Hematopoietic multipotent progenitor cell treated with erythropoietin and hydrocortisone succinate and interleukin-3 and kit ligand, for 8 days (in vitro differentiated cells): ENCODE measurements at places on chromosomes 4 and X.

GRCh38 chrX:18753631-18754030, 46.2 kb downstream of the PPEF1 start:
- no peak for DNase-seq

- DNase-seq, result peak; percentile 1
Observed at GRCh38 chrX:140664939-140665338, 44.6 kb upstream of the LINC00632 start.

GRCh38 chr4:145541346-145541745, 59.7 kb downstream of the SMAD1 start:
- no peak for DNase-seq

DNA sequence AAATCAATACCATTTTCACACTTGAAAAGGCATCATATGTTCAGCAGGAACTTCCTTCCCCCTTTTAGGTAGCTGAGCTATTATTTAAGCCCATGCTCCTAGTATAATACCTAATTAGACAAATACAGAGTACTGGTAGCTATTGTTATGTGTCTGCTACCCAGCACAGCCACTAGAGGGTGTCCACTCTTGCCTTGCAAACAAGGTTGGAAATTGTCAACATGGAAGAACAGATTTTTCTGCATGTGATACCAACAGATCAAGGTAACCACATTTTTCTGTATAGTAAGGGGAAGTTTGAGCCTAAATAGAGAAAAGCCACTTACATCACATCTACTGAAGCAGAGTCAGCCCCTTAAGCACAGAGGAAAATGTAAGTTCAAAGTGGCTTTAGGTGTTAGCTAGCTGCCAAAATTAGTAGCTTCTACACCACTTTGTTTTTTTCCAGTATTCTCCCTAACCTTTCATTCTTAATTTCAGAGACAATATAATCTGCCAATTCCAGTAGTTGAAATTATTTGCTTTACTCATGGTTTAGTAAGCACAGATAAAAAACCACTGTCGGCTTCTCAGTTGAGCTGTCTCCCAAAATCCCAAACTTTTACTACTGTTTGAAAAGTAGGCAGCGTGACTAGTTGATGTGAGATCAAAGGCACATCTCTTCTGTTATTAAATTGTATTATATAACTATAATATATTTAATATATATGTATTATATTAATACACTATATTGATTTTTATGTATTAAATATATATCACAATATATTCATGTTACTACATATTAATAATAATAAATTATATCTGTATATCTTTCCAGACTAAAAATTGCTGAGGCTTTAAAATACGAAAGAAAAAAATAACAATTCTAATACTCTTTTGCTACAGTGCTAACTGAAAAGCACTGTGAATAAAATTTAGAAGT, 38.2 kb downstream of the EDNRA start:
- DNase-seq, result peak; percentile 58

DNA sequence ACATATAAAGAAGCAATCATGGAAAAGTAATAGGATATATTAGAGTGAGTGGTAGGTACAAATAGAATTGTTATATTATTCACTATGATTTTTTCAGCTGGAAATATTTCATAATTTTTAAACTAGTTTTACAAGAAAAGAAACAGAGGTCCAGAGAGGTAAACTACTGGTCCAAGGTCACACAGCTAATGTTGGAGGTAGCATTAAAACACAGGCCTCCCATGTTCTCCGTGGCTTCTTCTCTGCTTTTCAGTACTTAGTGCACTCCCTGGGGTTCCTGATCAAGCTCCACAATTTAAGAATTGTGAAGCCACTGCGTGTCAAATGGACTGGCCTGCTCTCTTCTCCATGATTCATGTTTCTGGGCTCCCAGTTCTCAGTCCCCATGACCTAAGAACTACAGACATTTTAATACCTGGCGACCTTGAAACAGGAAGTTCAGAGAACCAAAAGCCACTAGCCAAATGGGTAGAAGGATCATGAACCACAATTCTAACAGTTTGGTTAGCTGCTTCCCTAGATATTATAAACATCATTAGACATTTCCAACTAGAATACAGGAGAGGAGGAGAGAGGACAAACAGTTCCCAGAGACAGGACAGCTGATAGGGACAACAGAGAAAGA, 172.0 kb upstream of the KLF3 start:
- no peak for DNase-seq

- DNase-seq, result no peak
Observed at GRCh38 chr4:1644891-1645657, 39.0 kb downstream of the FAM53A start.

DNA sequence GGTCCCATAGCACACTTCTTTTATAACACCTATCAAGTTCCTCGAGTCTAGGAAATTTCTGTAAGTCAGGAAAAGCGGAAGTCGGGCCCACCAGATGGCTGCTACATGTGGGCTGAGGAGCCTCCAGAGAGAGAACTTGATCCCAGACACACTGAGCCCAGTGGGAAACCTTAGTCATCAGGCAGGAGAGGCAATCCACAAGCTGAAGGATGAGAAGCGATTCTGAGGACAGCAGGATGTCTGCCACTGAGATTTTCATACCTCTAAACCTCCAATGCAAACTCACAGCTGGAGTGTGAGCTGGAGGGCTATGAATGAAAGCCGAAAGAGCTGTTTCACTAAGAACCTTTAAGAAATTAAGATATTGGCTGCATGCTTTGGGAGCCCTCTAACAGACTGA, 52.6 kb upstream of the PDHA1 start:
- no peak for DNase-seq

DNA sequence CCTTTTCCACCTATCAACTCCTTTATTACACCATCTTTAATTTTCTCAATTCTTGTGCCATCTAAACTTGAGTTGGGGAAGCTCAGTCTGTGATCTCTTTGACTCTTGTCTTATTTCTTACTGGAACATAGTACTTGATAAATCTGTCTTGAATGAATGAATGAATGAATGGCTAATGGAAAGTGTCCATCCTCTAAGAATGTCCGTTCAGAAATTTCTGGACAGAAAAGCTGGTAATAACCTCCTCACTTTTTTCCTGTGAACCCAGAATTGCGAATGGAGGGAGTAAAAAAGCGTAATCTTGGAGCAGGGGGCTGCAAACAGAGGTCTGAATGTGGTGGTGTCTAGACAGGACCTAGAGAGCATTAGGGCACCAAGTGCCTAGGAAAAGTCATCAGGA, 9.4 kb upstream of the CLTRN start:
- DNase-seq, result no peak

DNA sequence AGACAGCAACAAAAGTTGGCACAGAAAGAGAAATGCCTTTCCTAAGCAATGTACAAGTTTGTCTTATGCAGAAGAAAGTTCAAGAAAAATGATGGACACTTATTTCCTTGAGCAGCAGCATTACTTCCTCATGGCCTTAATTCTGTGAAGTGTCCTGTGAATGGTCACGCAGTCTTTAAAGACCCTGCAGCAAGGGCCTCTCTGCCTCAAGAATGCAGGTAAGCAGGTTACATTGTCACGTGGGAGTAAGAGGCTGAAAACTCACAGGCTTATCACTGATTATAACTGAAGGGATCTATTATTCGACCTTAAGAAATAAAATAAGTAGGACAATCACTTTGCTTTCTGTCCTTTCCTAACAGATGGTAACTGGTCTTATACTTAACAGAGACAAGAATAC, 109.1 kb downstream of the ATP8A1 start:
- DNase-seq, result no peak

GRCh38 chr4:37073226-37073840, 171.2 kb upstream of the NWD2 start:
- no peak for DNase-seq

GRCh38 chr4:12122316-12122715, 693.6 kb upstream of the HS3ST1 start:
- no peak for DNase-seq

DNA sequence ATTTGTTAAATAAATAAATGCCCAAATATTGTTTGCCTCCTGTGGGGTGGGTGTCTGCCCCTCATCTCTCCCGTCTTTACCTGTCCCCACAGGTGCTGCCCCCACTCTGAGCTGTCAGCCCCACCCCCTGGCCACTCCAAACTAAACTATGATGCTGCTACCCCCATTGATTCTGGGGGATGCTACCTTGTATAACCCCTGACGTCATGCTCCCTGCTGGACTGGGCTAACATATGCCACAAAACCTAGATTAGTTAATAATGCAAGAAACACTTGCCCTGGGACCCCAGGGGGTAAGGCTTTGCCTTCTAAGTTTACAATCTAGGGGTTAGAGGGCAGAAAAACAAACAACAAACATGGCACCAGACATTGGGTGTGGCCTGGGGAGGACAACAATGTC, 58.6 kb downstream of the MSX1 start:
- no peak for DNase-seq

DNA sequence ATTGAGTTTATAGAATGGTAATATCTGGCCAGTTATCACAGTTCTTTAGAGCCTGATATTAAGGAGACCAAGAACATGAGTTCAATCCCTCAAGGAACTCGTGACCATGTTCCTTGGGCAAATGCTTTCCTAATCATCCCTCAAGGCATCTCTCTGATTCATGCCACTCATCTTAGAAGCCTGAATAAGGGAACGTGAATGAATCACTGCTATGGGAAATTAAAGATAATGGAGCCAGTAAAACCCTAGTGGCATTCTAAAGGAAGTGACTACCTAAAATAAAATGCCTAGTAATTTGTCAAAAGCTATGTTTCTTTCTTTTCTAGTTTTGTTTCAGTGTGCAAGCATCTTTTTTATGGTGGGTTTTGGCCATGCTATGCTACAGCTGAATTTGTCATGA, 1161.3 kb downstream of the C4orf33 start:
- DNase-seq, result no peak

DNA sequence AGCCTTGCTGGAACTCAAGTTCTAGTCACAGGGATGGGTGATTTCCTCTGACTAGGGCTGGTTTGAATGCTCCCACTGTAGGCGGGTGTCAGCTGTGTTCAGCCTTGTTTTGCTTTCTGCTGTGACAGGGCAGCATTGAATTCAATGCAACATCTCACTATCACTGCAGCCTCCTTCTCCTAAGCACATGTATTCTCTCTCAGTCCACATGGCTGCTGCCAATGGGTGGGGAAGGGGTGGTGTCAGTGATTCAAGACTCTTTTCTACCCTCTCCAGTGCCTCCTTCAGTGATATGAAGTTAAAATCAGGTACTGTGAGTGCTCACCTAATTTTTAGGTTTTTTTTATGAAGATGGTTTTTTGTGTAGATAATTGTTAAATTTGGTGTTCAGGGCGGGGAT, 46.3 kb downstream of the COL4A5 start:
- DNase-seq, result no peak

DNA sequence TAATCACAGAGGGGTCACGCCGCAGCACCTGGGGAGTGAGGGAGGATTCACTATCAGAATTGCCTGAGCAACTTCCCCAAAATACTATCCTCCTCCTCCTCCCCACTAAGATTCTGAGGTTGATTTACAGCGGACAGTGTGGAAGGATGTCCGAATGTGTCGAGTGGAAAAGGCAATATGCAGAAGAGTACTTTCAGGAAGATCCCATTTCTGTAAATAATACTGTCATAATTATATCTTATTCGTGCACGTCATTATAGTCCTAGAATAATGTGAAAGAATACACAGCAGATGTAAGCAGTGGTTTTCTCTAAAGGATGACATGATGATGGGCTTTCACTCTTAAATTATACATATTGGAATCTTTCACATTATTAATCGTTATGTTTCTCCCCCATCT, 149.8 kb upstream of the NOCT start:
- DNase-seq, result no peak

GRCh38 chr4:86840858-86841257, 8.3 kb downstream of the SLC10A6 start:
- DNase-seq, result no peak

DNA sequence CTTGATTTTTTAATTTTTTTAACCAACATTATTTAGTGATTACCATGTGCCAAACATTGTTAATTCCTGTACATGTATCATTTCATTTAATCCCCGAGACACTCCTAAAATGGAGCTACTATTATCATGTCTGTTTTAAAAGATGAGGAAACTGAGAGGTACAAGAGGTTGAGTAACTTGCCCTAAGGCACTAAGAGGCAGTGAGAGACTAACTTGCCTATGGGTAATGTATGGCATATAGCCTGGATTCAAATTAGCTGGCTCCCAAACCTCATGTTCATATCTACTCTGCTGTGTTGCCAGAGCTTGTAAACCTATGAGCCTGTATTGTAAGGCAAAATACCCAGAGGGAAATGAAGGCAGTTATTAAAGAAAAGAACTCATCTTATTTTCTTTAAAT, 443.6 kb downstream of the IL15 start:
- DNase-seq, result no peak

GRCh38 chrX:22516893-22517292, 244.2 kb downstream of the CBLL2 start:
- no peak for DNase-seq

GRCh38 chr4:38745881-38746280, 36.9 kb downstream of the TLR10 start:
- DNase-seq, result no peak
